Neuronal stem cell (in vitro differentiated cells): ENCODE measurements at places on chromosomes 13 and 19.

- DNase-seq: no peak
Measured at GRCh38 chr19:42114412-42114811, 17.8 kb downstream of the POU2F2 start.

- DNase-seq: peak; percentile 82
Measured at GRCh38 chr19:38304866-38305429, 897 bp downstream of the C19orf33 start.

DNA sequence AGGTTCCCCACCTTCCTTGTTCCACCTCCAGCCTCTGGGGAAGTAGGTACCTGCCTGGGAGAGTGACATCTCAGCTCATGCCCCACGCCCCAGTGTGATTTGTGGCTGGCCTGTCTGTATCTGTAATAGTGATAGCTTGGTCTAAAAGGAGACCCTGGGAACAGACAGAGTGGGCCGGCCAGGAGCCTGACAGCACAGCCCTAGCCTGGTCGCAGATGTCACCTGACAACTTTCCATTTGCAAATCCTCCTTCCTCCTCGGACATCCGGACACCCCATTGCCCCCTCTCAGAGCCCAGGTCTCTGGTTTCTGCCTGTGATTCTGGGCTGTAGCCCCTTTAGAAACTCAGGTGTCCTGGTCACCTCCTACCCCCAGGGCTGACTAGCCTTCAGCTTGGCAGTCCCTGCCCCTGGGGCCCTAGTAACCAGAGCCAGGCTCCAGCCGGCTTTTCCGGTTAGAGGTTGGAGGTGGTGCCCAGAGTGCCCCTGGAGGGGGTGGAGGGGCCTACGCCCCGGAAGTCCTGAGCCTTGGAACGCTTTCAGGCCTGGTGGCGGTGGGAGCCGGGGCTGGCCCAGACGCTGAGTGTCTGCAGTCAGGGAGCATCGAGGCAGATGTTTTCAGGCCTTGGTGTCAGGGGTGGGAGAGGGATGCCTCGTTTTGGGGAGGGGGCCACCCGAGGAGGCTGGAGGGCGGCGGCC, 6.5 kb downstream of the LRRC8E start:
- no peak for DNase-seq

GRCh38 chr13:100573121-100573520, 15.5 kb downstream of the GGACT start:
- DNase-seq: peak; percentile 66

- DNase-seq: no peak
Measured at GRCh38 chr19:51676566-51677083, 16.5 kb upstream of the SPACA6 start.

GRCh38 chr13:33006134-33006533, 10.1 kb upstream of the KL start:
- no peak for DNase-seq

DNA sequence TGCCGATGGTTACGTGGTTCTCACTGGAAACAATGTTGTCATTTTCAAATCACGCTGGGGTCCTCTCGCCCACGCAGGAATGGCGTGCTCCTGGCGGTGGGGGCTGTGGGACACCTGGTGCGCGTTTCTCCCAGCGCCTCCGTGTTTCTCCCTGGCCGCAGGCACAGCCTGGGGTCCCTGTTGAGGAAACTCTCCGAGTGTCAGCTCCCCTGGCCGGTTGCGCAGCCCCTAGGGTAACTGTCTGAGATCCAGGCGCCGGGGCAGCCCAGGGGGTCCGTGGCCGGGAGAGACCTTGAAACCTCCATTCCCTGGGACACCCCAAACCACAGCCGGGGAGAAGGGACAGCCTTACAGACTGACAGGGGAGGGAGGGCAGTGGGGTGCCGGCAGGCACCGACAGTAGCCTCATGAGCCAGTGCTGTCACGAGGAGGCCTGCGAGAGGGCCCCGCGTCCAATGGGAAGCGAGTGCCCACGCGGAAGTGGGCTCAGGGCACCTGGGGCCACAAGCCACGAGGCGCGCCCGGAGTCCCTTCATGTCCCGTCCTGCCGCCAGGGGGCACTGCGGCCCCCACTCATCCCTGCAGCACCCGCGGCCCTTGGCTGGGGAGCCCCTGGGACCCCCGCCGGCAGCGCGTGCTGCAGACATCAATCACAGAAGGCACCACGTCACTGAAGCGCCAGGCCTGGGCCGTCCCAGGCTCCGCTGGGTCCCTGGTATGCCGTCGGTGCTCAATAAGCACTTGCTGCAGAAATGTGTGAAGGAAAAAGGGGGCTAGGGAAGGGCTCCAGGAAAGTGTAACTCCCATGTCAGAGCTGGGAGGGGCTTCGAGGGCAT, 9.5 kb downstream of the ADAMTSL5 start:
- no peak for DNase-seq

- no peak for DNase-seq
Measured at GRCh38 chr13:44092078-44092970, 212.6 kb downstream of the LACC1 start.

GRCh38 chr13:28536371-28536770, 41.4 kb upstream of the FLT1 start:
- DNase-seq: no peak

GRCh38 chr13:24671386-24672113, 8.7 kb upstream of the ATP12A start:
- peak; percentile 48 for DNase-seq

DNA sequence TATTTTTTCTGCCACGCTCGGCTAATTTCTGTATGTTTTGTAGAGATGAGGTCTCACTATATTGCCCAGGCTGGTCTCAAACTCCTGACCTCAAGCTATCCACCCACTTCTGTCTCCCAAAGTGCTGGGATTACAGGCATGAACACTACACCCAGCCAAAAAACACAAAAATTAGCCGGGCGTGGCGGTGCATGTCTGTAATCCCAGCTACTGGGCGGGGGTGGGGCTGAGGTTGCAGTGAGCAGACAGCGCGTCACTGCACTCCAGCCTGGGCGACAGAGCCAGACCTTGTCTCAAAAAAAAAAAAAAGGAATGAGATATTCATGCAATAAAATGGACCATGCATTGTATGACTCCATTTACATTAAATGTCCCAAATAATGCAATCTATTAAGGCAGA, 32.2 kb downstream of the VASP start:
- no peak for DNase-seq

DNA sequence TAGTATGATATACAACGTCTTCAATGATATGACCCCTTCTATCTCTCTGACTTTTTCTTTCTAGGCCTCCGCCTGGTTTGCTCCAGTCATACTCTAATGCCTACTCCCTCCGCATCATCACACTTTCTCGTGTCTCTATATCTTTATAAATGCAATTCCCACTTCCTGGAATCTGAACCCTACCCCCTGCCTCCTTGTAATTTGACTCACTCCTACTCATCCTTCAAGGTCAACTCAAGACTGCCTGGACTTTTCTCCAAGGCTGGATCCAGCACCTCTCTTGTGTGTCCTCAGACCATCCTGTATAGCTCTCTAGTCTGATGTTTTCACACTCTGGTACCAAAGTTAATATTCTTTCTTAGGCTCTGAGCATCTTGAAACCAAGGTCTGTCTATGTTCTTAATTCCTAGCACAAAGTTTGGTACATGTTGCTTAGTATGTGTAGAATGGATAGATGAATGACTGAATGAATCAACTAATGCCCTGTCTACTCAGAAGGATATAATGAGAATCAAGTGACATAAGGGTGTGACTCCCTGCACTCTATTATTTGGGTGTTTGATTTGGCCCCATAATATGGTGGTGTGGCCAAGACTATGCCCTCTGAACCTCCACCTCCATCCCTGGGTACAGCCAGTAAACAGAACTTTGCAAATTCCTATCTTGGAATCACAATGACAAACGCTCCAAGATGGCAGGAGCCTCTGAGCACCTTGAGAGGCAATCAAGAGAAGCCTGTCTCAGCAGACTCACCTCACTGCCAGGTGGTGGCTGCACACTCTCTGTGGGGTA, 74.3 kb upstream of the SERP2 start:
- DNase-seq: no peak

DNA sequence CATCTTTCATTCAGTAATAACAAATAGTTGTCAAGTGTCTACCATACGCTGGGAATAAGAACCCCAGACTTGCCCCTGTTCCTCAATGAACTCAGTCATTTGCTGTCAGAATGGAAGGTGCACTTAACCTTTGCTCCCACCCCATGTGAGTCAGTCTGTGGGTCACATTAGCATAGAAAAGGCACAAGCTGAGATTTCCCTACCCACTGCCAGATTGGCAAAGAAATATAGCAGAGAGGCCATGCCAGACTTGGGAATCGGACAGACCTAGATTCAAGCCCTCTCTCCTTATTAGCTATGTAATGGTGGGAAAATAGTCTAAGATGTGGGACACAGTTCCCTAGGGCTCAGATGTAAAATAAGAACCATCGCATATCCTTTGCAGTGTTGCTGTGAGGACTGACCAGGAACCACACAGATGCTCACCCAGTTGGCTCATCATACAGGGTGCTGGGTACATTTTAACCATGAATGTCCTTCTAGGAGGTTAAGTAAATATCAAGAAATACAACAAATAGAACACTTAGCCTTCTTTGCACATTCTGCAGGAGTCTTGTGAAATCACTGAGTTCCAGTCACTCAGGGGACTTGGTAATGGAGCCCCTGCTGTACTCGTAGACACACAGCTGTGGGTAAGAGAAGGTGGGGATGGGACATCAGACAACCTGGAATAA, 218.2 kb downstream of the FGF14 start:
- DNase-seq: no peak

DNA sequence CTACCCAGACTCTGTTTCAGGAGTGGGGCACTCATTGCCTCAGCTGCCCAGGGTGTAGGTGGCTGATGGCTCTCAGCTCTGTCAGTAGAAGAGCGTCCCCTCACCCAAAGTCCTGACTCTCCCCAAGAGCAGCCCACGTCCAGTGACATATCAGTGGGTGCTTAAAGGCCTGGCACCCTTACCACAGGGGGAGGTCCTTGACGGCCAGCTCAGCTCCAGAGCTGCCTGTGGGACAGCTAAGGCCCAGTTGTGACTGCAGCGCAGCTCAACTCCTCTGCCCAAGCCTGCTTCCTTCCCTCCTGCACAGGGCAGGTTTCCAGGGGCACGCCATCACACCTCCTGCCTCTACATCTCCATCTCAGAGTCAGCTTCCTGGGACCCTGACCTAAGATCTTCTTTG, 32.4 kb downstream of the GRIK5 start:
- DNase-seq: no peak

GRCh38 chr13:91894316-91894715, 495.9 kb downstream of the GPC5 start:
- no peak for DNase-seq

DNA sequence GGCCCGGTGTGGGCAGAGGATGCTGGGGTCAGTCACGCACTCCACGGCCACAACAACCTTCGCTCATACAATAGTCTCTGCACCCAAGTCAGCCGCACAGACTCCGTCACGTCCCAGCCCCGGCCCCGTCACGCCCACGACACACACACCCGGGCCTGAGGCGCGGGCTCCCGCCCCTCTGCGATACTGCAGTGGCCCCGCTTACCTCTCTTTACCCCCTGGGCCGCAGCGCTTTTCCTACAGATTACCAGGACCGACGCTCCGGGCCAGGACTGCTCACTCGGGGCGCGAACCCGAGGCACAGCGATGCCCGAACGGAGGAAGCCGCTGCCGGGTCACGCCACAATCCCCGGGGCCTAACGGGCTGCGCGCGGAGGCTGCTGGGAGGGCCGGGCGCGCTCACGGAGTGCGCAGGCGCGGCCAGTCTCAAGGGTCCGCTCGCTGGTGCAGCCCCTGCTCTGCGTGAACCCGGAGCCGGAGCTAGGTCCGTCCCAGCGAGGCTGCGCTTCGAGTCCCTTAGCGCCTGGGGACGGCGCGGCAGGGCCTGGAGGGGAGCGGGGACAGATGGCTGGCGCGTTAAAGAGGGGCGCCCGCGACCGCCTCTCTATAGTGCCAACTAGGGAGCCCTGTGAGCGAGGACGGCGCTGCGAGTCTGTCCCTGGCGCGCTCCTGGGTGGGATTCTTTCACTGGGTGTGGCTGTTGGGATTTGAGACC, at the start of gene ZFP82:
ZFP82 (minus strand) TSS at position 358 of the 715 bp plus-strand sequence. CDS start 8,855 bp downstream, outside the sequence.
- DNase-seq: peak; percentile 83

DNA sequence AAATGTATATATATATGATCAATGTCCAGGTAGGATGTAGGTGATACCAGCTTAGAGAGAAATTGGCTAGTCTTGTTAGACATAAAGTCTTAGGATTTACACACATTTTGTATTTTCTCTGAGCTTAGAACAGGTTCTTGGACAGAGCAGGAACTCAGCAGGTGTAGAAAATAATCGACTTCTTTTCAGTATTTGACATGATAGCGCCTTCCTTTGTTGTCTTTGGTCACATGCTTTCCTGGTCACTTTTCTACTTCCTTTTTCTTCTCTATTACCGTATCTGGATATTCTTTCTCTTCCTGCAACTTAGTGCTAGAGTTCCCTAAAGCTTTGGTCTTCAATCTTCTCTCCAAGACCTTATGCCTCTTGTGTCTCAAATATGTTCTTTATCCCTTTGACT, 107.4 kb downstream of the LRCH1 start:
- DNase-seq: no peak

DNA sequence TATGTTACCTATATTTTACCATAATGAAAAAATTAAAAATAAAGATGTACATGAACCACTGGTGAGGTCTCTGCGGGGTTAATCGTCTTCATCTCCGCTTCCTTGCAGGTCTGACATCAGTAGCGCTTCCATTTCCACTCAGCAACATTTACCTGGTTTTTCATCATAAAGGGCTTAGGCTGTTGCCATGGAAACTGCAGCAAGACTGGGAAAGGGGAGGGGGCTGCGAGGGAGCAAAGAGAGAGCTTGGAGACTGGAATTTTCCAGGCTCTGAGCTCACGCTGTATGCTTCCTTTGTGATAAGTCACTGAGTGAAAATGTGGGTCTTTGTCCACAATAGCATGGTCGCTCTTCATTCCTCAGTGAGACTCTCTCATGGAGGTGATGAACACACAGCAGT, 136.6 kb upstream of the USP29 start:
- DNase-seq: peak; percentile 63

DNA sequence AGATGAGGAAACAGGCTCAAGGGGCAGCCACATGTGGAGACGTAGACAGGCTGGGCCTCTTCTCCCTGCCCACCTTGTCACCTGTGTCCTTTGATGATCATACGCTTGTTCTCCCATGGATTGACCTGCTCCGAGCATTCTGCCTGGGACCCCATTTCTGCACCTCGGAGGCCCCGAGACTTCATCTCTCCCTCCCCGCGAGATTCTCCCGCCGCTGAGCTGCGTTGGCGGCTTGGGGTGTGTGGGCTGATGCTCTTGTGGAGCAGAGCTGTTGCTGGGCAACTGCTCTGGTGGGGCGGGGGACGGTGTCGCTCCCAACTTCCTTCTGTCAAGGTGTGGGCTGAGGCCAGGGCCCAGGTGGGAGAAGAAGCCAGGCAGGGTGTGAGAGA, 22.1 kb downstream of the MAST3 start:
- no peak for DNase-seq

DNA sequence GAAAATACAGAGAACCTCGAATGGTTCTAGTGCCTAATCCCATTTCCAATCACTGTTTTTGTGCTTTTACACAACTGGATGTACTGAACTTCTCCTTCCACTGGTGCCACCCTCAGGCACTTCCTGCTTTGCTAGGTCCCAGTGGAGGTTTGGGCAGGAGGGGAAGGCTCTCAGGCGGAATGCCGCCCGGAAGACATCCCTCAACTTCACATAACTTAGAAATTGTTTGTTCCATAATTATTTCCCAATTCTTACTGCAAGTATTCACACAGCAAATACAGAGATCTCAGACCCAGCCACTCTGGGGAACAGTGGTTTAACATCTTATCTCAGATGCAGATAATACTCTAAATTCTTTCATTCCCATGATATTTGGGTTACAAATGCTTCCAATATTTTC, 195.7 kb upstream of the IPO5 start:
- DNase-seq: no peak

GRCh38 chr13:33015241-33015668, 968 bp upstream of the KL start:
- no peak for DNase-seq

GRCh38 chr13:112869202-112870050, 99.6 kb upstream of the MCF2L start:
- no peak for DNase-seq
